ENCODE measurements at places on chromosomes 2 and 18. TPM values are rescaled to one million over a fixed set of nuclear protein-coding genes. Genes with fewer than 3 reads are reported as not detected.

RTP5 gene
- total RNA-seq: not detected

SPP2 gene
- total RNA-seq: not detected

HOXD8 gene
- total RNA-seq: 18.8 TPM

PIEZO2 gene
- total RNA-seq: 41.2 TPM

FHOD3 gene
- total RNA-seq: 15.7 TPM

Measured in skeletal muscle tissue (tissue), 5 donors.